ENCODE measurements at places on chromosomes 4 and X.
A peak's percentile ranks its signal among the peaks of the same experiment; 100 is the strongest.

DNA sequence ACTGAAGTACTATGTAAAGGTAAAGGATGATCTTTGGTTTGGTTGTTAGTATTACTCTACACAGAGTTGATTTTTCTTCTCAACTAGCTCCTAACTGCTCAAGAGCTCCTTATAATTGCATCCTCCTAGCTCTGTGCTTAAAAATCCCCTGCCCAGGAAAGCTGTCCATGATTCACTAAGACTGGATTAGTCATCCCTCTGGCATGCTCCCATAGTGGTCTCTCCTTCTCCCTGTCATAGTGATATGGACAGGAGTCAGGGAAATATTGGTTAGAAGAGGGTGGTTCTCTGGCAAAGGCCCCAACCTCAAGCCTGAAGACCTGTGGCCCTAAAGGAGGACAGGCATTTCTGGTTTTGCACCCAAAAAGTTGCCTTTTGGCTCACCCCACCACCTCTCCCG, 242.3 kb upstream of the KCNIP4 start:
- DNase-seq: no peak

- no peak for DNase-seq
Measured at GRCh38 chr4:52510939-52511565, 148.0 kb downstream of the USP46 start.

DNA sequence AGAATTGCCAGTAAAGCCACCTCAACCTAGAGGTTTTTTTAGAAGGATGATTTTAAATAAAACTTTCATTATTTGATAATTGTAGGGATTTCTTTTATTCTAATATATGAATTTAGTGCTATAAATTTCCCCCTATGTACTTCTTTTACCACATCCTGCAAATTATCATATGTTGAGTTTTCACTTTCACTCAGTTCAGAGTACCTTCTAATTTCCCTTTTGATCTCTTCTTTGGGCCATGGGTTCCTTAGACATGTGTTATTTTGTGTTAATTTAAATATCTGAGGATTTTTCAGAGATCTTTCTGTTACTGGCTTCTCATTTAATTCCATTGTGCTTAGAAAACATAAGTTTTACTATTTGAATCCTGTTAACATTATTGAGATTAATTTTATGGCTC, 6.1 kb downstream of the BEX2 start:
- DNase-seq: no peak

GRCh38 chr4:75995727-75996126, 5.0 kb upstream of the SDAD1 start:
- peak; percentile 16 for DNase-seq

DNA sequence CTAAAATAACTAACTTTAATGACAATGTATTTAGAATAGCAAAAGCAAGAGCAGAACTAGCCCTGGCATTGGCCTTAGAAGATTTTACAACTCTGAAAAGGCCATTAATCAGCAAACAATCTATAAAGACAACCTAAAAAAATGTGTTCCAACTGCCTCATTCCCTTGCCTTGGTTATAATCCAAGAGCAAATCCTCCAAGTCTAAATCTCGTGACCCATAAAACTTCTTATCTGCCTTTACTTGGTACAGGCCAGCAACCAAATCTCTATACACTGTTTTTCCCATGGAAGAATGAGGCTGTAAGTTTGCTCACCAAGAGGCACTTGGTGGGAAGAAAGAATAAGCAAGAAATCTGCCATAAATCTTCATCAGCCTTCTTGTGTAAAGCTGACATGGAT, 175.3 kb upstream of the MID1 start:
- no peak for DNase-seq

DNA sequence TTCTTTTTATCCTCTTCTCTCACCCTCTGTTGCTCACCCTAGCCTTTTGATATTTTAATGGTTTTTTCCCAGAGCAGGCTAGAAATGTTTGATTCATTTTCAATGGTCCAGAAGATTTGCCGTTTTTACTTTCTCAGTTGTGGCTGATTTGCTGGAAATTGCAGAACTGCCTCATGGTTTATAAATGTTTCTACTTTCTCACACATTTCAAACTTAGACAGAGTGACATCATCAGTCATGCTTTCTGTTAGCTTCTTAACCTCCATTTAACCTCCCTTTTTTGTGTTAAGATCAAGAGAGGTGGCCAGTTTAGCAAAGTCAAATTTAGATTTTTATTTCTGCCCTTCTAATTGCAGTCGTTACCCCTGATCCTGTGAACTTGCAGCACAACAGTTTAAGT, 8.7 kb downstream of the RXFP1 start:
- DNase-seq: no peak

- DNase-seq: no peak
Measured at GRCh38 chrX:15781961-15782699, 8.2 kb upstream of the ZRSR2 start.

- DNase-seq: peak; percentile 91
Measured at GRCh38 chrX:153972368-153973126, at the start of gene TMEM187. Gene TMEM187, plus strand, starts transcription at chrX:153972754. Its CDS starts 9,309 bp downstream, at chrX:153982063.

GRCh38 chrX:649166-649565, 18.6 kb downstream of the SHOX start:
- no peak for DNase-seq

GRCh38 chr4:187780070-187780469, 215.5 kb upstream of the ZFP42 start:
- DNase-seq: no peak

GRCh38 chr4:153326513-153326912, 18.0 kb upstream of the MND1 start:
- DNase-seq: no peak

DNA sequence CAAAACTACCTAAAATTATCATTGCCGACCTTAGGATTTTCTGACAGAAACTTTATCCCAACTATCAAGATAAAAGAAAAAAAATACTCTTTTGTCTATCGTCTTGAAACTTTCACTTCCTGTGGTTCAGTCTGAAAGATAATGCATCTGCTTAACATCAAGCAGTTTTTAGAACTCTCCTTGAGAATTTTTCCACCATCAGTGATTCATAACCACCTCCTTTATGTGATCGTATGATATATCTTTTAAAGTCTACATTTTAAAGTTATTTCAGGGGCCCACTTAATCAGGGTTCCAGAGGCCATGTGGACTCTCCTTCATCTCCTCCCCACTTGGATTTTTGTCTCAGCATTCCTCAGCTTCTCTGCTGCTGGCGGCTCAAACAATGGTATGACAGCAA, 272.8 kb upstream of the TENM3 start:
- no peak for DNase-seq

GRCh38 chrX:148914783-148915182, 414.4 kb downstream of the AFF2 start:
- no peak for DNase-seq

- no peak for DNase-seq
Measured at GRCh38 chr4:72312032-72312650, 256.9 kb downstream of the ADAMTS3 start.

DNA sequence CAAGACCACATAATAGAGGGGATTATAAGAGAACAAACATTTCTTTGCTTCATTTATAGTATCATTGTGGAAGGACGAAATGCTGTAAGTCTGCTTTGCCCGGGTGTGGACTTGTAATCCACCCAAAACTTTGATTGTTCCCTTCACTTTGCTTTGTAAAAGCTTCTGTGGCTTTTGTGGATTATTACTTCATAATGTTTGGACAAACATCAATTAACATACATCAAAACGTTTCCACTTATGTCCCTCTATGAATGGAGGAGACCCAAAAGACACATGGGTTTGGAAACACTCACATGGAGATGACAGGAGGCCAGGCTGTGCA, 415.4 kb downstream of the SPRY1 start:
- no peak for DNase-seq

DNA sequence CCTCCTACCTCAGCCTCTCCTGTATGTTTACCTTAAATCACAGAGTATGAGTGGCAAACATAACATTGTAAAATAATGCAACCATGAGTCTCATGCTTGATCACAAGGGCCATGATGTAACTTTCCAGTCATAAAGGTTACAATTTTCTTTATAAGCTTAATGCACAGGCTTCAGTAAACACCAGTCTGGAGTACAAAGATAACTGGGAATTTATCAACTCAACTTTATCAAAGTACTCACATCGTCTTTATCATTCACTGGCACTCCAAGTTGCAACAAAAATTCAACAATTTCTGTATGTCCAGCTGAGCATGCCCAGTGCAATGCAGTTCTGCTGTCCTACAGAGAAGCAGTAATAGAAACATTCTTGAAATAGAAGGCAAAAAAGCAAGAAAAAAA, 2.8 kb downstream of the PSMD10 start:
- DNase-seq: no peak

- no peak for DNase-seq
Measured at GRCh38 chrX:24491741-24492140, 26.7 kb downstream of the PDK3 start.

DNA sequence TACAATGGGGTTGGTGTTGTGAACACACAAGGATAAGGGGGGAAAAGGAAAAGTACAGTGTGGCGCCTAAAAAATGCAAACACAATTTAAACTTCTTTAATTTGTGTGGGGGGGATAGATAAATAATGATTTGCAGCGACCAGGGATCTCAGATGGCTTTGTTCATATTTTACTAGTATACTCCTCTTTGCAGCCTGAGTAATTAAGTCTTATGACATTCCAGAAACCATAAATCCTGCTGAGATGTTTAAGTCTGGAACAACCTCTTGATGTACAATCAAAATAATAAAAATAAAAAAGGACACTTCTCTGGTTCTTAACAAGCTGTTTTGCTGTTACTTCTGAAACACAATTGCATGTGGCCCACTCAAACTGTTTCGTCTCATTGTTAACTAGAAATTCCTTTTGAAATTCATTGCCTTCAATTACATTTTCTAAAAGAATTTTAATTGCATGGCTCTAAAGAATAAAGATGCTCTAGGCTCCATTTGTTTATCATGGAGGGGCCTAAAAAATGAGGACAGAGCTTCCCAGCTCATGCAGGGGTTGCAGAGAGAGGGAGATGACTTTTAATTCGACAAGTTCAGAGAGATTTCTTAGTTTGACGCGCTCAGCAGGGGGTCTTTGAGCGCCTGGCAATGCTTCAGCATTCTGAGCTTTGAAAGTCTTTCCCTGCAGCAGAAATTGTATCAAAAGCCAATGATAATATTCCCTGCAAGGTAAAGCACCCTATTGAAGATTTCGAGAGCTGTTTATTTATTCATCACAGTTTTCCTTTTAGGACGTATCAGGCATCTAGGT, 892.4 kb upstream of the TENM3 start:
- no peak for DNase-seq

- no peak for DNase-seq
Measured at GRCh38 chr4:152512483-152512882, 23.4 kb downstream of the FBXW7 start.

DNA sequence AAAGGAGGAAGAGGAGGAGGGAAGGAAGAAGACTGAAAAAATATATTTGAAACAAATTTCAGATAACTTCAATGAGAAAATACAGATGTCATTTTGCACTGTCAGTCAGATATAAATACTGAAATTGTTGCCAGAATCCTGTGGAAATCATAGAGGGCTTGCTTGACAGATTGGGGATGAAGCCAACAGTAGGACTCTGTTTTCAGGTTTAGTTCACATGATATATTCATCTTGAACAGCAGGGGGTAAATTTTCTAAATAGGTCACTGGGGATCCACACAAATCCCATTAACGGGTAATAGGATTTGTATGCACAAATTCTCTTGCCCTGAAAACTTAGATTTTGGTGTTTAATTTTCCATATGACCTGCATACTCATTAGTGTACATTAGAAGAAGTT, 103.3 kb upstream of the PCDH18 start:
- DNase-seq: no peak

- DNase-seq: no peak
Measured at GRCh38 chr4:47075262-47075661, 43.9 kb downstream of the GABRB1 start.

- DNase-seq: no peak
Measured at GRCh38 chr4:7150036-7150635, 42.2 kb upstream of the SORCS2 start.

GRCh38 chr4:7753931-7754465, 185.7 kb downstream of the AFAP1 start:
- no peak for DNase-seq

DNA sequence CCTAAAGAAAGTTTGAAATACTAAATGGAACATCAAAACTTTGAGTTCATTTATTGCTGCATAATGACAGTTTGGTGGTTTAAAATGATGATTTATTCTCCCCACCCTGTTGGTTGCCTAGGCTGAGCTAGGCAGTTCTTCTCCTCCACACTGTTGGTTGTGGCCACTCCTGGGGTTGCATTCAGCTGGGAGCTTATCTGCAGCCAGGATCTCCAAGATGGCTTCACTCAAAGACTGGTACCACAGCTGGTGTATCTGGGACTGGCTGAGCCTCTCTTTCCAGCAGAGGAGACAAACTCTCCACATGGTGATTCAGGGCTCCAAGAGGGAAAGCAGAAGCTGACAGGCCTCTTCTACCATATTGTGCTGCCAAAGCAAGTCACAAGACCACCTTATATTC, 33.1 kb downstream of the MSL3 start:
- peak; percentile 8 for DNase-seq

DNA sequence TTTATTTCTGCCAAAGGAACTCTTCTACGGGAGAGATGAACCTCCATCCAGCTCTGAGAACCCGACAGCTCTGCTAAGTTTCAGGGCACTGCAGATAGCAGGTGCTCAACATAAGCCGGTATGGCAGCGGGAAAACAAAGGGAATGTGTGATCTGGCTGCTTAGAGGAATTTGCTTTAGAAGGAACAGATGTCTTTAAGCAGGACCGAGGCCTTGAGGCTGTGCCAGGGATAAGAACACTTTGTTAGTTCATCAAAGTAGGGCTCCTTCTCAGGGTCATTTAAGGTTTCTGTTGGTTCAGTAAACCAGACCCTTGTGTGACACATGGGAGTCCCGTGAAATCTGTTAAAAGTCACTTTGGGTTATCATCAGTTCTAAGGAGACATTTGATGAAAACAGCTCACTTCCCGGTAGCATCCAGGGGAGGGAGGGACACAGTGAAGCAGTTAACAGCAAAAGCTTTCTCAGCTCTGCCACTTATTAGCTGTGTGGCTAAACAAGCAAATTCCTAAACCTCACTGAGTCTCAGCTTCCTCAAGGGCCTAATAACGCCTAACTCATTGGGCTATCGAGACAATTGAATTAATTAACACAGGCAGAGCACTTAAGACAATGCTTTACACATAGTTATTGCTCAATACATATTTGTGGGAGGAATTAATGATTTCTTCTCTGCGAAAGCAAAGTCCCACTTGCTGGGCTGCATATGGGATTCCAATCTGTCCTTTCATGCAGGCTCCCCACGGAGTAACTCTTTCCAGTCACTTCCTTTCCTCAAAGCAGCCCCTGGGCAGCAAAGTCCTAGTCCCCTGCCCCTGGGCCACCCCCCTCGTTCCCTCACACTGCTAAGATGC, 2.9 kb upstream of the FTSJ1 start:
- no peak for DNase-seq
